Activated CD4-positive, alpha-beta T cell treated with anti-CD3 and anti-CD28 coated beads for 36 hours (primary cell): ENCODE measurements at places on chromosomes 12 and 14.
A peak's percentile ranks its signal among the peaks of the same experiment; 100 is the strongest.

DNA sequence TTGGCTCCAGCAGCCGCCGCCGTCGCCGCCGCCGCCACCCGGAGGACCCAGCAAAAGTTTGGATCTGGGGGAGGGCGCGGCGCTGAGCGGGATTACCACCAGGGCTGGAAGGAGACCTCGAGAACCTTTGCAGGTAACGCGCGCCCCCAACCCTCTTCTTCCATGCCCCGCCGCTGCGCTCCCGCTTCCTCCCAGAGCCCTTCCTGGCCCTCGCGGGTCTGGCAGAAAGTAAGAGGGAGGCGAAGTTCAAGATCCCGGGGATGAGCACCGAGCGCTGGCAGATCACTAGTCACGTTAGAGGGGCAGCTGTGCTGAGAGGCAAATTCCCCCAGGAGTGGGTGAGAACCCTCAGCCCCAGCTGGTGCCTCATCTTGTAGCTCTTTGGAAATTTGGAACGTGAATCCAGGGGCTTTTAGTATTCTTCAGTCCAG, 3.9 kb downstream of the FLRT2 start:
- DNase-seq = no peak

- no peak for DNase-seq
These were observed 75.9 kb downstream of the CCDC88C start for GRCh38 chr14:91341751-91342154.

GRCh38 chr14:50658203-50658602, 9.9 kb downstream of the SAV1 start:
- DNase-seq = no peak

- DNase-seq = peak; percentile 84
These were observed 12.5 kb upstream of the FOXN3 start for GRCh38 chr14:89429199-89430181.

DNA sequence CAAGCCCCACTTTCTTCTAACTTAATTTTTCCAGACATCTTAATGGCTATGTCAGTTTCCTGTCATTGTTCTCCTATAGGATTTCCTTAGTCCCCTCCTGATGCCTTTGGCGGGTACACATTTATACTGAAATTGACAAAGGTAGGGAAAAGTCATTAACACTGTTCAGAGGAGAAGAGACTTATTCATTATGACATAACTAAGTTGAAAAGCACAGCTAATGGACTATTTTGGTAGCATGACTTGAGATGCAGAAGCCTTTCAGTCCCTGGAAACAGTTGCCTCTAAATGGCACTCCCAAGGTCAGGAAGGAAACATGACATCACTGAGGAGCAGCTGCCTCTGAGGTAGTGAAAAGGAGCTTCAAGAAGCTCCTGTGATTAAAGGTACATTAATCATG, 317.5 kb upstream of the KITLG start:
- no peak for DNase-seq

DNA sequence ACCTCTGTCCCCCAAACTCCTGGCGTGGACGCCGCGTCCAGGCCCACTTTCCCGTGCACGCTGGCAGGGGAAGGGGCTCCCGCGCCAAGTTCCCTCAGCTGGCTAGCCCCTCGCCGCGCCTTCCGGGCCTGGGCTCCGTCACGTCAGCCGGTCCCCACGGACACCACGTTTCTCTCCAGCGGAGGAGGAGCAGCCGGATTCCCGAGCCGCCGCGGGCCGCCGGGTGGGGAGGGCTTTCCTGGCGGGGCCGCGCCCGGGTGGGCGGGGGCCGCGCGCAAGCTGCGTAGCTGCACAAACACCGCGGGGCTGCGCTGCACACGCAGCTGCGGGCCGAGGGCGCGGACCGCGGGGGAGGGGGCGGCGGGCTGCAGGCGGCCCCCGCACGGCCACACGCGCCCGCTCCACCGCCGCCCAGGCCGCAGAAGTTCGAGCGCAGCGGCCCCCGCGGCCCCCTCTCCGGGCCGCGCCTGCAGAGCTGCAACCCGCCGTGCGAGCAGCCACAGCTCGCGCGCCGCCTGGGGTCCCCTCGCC, 45.1 kb upstream of the PNMA1 start:
- DNase-seq = peak; percentile 73

- no peak for DNase-seq
These were observed 204.3 kb upstream of the SEL1L start for GRCh38 chr14:81737938-81738337.

DNA sequence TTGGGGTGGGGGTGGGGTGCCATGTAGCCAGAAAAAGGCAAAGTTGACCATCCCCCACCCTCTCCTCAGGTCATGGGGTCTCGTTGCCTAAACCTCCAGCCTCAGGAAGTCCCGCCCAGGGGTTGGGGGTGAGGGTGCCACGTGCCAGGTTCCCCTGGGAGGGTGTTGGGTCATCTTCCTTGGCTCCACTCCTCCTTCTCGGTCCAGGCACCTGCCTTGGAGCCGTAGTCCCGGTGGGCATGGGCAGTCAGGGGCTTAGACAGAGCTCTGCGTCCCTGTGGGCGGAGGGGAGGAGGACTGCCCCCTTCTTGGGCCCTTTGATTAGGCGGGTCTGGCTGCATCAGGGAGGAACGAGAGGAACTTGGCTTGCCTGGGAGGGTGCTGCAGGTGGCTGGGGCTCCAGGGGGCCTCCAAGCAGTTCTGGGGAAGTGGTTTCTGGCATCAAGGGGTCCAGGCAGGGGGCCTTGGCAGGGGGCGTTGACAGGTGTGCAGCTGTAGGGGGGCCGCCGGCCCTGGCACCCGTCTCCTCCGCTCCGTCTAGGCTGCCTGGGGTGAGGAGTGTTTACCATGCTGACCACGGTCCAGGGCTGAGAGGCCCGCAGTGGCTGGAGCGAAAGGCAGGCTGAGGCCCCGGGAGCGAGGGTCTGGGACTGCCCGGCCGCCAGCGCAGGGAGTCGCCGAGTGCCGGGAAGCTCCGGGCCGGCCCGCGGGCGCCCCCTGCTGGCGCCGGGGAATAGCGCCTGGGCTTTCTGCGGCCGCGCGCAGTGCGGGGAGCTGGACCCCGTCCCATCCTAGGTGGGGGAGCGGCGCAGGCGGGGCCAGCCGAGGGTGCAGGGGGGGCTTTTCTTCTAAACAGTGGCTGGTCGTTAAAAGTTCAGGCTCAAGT, 7.9 kb downstream of the SETD1B start:
- DNase-seq = peak; percentile 82

DNA sequence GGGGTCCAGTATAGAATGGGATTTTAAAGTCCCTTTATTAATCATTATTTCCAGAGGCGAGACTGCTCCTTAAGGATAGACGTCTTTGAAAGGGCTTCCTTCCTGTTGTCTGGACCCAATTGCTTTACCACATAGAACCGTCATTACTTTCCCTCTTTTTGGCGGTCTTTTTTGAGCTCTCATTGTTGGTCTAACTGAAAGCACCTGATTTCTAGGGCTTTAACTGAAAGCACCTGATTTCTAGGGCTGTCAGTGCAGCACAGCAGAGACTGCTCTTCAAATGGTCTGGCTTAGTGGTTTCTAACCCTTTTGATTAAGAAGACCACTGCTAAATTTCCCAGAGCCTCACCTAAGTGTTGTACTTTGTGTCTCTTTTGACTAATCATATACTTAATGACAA, 95.8 kb downstream of the PRKCH start:
- DNase-seq = no peak

- DNase-seq = no peak
These were observed 1.2 kb upstream of the GIT2 start for GRCh38 chr12:109997393-109997792.

GRCh38 chr12:56153678-56154065, 1.3 kb downstream of the MYL6B start:
- no peak for DNase-seq

- DNase-seq = no peak
These were observed 9.5 kb upstream of the NAA30 start for GRCh38 chr14:57380935-57381334.

DNA sequence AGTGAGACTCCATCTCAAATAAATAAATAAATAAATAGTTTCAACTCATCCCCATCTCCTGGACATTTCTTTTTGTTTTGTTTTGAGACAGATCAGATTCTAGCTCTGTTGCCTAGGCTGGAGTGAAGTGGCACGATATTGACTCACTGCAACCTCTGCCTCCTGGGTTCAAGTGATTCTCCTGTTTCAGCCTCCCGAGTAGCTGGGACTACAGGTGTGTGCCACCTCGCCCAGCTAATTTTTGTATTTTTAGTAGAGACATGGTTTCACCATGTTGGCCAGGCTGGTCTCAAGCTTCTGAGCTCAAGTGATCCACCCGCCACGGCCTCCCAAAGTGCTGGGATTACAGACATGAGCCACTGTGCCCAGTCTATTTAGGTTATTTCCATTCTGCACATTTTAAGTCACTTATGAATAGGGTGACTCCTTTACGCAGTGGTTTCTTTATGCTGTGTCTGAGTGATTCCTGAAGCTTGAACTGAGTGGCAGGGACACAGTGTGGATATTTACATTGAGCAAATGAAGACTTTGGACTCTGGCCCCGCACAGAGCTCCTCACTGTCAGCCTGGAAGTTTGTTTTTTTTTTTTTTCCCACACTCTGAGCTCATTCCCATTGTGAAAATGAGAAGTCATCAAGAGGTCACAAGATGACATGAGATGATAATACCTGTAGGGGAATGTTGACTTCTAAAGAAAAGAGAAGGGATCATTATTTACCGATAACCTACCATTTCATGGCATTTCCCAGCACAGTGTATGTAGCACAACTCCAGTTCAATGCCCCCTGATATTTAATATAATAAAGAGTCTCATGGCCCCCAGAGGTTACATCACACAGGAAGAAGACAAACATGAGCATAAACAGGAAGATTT, 72.6 kb downstream of the TBX3 start:
- DNase-seq = no peak

- no peak for DNase-seq
These were observed 16.6 kb downstream of the ADGRD1 start for GRCh38 chr12:130970165-130970907.

- DNase-seq = no peak
These were observed 20.7 kb downstream of the EPYC start for GRCh38 chr12:90984114-90984513.

GRCh38 chr14:36931791-36932190, 240.6 kb downstream of the SLC25A21 start:
- no peak for DNase-seq

DNA sequence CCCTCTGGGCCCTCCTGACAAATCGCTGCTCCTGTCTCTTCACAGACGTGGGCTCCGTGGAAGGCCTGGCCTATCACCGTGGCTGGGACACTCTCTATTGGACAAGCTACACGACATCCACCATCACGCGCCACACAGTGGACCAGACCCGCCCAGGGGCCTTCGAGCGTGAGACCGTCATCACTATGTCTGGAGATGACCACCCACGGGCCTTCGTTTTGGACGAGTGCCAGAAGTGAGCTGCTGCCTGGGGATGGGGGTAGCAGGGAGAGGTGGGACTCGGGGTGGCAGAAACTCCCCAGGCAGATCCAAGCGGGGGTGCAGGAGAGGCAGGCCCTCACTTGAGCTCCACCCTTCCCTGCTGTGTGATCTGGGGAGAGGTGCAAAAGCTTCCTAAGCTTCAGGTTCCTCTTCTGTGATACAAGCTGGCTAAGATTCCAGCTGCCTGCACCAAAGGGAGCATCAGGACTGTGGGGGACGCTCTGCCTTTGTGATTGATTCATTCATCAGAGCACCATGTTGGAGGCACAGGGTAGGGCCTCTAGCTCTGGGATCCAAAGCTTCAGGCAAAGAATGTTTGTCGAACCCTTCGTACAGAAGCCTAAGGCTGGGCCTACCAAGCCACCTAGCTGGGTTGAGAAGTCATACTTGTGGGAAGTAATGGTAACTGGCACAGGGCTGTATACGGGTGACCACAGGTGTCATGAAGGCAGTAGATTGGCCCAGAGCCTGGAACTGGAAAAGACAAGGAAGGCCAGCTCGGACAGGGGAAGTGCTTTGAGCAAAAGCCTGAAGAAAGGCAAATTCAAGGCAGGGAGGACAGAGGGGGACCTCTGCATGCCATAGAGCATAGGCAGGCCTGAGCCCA, 29.1 kb upstream of the NXPH4 start:
- DNase-seq = no peak

GRCh38 chr14:104087981-104088850, 2.7 kb downstream of the ASPG start:
- no peak for DNase-seq

- no peak for DNase-seq
These were observed 1.5 kb upstream of the KRT6A start for GRCh38 chr12:52494518-52494917.

DNA sequence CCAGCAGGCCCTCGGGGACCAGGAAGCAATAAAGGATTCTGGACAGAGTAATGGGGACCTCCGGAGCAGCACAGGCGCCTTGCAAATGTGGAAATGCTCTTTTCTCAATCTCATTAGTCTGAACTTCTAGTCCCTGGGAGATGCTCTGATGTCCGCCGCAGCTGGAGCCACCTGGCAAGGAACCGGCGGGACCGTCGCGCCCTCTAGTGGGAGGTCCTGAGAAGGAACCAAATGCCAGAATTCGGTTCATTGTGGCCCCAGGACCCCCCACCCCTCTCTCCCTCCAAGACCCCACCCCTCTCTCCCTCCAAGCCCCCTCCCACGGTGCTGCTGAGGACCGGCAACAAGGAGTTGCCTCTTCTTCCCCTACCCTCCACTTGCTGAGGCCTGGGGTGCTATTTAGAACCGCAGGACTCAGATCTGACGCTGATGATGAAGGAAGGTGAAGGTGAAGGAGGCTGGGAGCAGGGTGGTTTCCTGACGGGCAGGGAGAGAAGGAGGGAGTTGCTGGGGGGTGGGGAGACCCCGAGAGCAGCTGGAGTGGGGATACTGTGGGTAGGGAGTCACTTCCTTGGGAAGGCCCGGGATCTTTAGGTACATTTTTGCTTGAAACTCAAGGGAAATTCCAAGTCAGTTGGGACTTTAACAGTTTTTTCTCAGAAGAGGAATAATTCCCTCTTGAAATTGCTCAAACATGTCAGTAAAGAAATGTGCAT, 42.5 kb downstream of the SMIM41 start:
- DNase-seq = peak; percentile 84

- no peak for DNase-seq
These were observed 13.5 kb upstream of the IRF2BPL start for GRCh38 chr14:77041881-77042545.
